Fibroblast of skin of left quadriceps (primary cell): ENCODE measurements at places on chromosomes 7 and 10.

DNA sequence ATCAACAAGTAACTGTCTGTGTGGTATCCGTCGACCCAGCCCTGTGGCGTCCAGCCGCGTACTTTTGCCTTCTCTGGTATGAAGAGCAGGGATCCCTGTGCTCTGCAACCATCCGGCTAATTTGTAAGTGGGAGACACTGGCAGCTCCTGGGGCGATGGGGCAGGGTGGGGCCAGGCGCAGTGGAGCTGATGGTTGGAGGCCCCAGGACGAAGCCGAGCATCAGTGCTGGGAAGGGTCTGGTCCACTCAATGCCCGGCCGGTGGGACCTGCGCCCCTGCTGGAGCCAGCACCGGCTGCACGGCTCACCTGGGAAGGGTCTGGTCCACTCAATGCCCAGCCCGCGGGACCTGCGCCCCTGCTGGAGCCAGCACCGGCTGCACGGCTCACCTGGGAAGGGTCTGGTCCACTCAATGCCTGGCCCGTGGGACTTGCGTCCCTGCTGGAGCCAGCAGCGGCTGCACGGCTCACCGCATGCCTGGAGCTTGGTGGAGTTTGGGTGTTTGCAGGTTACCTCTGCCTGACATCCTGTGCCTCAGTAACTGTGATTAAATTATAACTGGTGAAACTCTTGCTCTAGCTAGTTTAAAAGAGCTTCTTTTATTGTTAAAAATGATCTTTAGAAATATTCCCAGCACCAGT is 96.1 kb downstream of the NKX6-2 start:
- DNase-seq = no peak

DNA sequence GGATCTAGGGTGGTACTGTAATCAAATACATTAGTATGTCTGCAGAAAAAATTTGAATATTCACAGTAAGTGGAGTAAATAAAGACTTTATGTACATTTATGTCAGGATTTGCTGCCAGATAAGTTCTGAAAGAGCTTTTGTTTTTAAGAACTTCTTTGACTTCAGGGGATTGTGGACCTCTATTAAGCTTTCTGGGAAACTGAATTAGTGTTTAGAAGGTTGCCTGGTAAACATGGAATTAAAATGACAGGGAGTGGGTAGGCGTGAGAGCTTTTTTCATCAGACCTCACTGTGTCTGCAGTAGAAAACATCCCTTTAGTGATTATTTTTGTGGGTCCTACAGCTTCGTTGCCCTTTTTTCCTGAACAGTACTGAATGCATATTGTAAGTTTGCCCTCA is 15.7 kb downstream of the SDHAF3 start:
- DNase-seq = no peak

GRCh38 chr10:99926925-99927720 is 82.6 kb downstream of the DNMBP start:
- DNase-seq = peak; percentile 51

GRCh38 chr10:1465993-1466764 is 271.1 kb downstream of the ADARB2 start:
- no peak for DNase-seq

- DNase-seq = no peak
These were observed 6.1 kb downstream of the GSTO2 start for GRCh38 chr10:104274762-104275721.

- DNase-seq = no peak
These were observed 166.7 kb downstream of the CDC14C start for GRCh38 chr7:49091089-49091488.

DNA sequence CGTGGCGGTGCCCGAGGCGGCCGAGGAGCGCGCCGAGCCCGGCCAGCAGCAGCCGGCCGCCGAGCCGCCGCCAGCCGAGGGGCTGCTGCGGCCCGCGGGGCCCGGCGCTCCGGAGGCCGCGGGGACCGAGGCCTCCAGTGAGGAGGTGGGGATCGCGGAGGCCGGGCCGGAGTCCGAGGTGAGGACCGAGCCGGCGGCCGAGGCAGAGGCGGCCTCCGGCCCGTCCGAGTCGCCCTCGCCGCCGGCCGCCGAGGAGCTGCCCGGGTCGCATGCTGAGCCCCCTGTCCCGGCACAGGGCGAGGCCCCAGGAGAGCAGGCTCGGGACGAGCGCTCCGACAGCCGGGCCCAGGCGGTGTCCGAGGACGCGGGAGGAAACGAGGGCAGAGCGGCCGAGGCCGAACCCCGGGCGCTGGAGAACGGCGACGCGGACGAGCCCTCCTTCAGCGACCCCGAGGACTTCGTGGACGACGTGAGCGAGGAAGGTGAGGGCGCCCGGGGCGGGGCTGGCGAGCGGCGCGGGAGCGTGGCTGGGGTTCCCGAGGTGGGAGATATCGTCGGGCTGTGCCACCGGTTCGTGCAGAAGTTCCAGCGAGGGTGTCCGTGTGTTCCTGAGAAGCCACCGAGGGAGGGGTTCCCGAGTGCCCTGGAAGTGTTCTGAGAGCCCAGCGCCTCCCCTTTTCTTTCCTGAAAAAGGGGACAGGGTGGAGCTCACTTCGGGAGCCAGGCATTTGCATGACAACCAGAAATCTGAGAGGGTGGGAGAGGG is 495 bp downstream of the EIF3B start:
- no peak for DNase-seq

GRCh38 chr10:91378061-91378460 is 32.1 kb upstream of the HECTD2 start:
- no peak for DNase-seq

DNA sequence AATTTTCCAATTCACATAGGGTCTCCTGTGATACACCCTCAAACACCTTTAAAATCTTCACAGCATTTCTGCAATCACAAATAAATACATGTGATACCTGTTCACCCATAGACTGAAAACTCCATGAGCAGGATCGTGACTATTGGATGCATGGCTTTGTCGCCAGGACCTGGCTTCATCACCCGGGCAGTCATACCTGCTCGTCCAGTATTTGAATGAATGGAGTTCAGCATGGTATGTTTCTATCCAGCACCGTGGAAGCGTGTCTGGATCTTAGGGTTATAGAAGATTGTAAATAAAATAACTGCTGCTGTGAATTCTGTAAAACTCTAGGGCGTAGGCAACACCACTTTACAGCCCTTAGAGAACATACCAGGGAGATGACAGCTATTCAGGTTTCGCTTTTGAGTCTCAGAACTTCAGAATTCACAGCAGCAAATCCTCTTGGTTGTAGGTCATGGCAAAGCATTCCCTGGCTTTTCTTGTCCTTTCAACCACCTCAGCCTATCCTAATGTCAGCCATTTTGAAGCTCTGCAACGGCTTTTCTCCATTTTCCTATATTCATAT is 47.4 kb upstream of the USP6NL start:
- DNase-seq = no peak

DNA sequence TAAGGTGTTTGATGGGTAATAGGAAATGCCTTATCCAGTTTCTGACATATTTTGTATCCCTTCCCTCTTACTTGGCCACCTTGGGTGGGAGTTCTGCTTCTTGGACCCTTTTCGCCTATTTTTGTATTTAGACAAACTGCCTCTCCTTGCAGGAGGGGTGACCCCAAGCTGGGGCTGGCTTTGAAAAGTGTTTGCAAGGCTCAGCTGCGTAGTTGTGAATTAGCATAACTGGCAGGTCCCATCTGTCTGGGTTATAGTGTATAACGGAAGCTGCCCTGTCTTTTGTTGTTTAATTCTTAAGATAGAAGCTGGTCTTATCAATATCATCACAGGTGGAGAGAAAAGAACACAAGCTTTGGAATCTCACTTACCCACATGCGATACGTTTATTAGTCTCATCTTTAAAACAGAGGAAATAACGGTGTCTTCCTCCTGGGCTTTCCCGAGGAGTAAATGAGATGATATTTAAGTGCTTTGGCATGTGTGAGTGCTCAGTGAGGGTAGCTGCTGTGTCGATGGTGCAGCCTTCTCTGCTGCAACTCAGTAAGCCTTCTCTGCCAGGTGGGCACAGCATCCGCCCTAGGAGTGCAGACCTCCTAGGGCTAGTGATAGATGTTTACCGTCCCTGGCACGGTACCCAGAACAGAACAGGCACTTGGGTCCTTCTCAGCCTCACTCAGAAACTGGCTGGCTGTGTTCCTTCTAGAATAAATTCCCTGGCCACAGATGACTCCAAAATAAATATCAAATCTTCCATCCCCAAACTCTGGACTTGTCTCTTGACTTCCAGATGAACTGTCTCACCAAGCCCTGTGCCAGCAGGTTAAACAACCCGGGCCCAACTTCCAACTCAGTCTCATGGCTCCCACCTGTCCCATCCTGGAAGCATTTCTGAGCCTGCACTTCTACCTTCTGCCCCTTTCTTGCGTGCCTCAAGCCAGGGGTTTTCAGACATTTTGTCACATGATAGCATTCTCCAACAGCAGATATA is 227.3 kb downstream of the GFRA1 start:
- no peak for DNase-seq

GRCh38 chr7:134690614-134691504 is 44.2 kb downstream of the BPGM start:
- DNase-seq = no peak

GRCh38 chr7:47807756-47808155 is 140.5 kb downstream of the PKD1L1 start:
- DNase-seq = no peak

GRCh38 chr7:43479042-43479441 is 103.9 kb upstream of the STK17A start:
- DNase-seq = no peak

DNA sequence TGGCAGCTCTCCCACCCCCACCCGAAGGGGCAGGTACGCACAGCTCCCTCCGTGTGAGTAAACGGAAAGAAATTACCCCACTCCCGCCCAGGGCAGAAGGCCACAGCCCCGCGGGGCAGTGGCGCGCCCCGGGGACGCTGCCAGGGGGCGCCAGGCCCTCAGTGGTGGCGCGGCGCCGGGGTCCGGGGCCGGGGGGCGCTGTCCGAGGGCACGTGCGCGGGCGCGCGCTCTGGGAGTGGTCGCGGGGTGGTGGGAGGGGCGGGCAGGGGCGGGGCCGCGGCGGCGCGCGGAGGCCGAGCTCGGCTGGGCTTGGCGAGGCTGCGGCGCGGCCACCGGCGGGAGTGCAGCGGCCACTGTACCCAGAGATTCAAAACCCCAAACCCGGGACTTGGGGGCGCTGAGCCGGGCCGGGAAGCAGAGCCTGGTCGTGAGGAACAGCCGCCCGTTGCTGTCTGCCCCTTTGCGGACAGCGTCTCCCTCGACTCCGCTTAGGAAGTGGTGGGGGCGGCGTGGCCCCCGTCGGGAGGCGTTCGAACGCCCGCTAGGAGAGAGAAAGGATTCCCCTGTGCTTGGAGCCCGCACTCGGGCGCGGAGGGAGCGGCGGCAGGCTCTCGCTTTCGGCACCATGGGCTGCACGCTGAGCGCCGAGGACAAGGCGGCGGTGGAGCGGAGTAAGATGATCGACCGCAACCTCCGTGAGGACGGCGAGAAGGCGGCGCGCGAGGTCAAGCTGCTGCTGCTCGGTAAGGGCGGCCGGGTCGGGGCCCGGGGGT is at the start of gene GNAI1:
GNAI1 (plus strand) TSS at position 296 of the 773 bp plus-strand sequence; CDS start at position 626, 330 bp downstream.
- peak; percentile 45 for DNase-seq

DNA sequence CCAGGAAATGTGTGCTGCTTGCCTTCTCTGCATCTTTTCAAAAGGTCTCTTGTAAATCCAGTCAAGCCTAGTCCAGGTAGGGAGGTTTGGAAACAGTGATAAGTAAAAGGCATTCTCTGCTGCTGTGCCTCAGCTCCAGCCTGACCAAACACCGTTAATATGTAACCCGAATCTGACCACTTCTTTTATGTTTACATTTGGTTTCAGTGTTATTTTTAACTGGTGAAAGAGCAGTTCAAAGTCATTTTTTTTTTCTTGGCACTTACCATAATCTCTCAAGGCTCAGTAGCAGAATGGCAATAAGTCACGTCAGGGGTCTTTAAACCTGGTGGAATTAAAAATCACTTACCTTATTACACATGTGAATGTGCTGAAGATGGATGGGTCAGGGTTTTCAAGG is 216.8 kb downstream of the PTEN start:
- DNase-seq = no peak

GRCh38 chr7:97868788-97869187 is 3.4 kb downstream of the ASNS start:
- DNase-seq = peak; percentile 30

- DNase-seq = no peak
These were observed 165.0 kb upstream of the CNTNAP2 start for GRCh38 chr7:145951566-145951965.
